ENCODE measurements at places on chromosomes 11 and 22. TPM values are rescaled to one million over a fixed set of nuclear protein-coding genes. Genes with fewer than 3 reads are reported as not detected.

Gene UPK3A
- total RNA-seq, result not detected

Gene TALDO1
- total RNA-seq, result 173 TPM

DNA sequence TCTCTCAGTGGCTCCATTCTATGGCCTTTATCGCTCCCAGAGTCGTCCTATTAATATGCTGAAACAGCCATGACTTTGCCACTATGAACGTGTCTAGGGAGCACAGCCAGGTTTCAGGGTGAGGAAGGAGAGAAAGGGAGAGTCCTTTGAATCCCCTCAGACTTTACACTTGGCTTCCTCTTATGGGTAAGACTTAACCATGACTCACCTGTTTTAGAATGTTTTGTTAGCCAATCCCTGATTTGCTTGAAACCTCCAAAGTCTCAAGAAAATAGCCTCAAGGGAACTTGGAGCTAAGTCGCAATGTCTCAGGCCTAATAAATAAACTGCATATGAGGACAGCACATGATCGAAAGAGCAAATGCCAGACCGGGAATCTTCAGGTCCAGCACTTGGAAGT lies 131.2 kb upstream of the RCN1 start:
- DNase-seq, result no peak

Gene TPH1
- total RNA-seq, result 0.07 TPM

- peak; percentile 50 for DNase-seq
These were observed 10.5 kb downstream of the TSKU start for GRCh38 chr11:76793391-76794291.

- no peak for DNase-seq
These were observed 6.3 kb downstream of the DRD4 start for GRCh38 chr11:643366-643765.

Gene MYOD1
- not detected for total RNA-seq

Gene SLC17A6
- total RNA-seq, result not detected

DNA sequence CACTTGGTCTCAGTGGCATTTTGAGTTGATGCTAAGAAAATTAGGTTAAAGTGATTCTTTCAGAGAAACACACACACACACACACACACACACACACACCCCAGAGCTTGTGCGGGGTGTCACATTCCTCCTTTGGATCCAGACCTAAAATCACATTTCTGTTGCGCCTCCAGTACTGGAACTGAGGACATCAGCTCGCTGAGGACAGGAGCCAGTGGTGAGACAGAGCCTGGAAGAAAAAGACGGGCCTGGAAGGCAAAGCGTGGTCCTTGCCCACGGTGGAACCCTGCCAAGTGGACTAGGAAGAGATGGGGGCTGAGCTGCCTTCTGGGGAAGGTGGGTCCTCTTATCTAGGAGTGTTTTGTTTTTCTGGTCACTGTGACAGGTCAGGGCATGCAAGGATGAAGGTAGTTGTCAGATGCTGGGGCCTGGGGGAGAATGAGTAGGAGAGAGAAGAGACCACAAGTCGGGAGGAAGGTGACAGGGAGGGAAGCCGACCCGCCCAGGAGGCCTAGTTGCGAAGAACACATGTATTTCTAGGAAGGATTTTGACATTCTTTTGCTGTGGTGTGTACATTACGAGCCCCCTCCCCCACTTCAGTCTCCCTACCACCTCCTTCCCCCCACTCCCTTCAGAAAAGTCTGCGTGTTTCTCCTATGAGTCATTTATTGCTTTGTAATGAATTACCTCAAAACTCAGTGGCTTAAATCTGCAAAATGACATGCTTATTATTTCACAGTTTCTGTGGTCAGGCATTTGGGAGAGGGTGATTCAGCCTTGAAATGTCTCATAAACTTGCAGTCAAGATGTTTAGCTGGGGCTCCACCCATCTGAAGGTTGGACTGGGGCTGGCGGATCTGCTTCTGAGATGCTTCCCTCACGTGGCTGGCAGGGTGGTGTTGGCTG lies 4.8 kb upstream of the ELFN2 start:
- no peak for DNase-seq

- DNase-seq, result no peak
These were observed 78.8 kb upstream of the TOP3B start for GRCh38 chr22:22061085-22062077.

GRCh38 chr11:43697679-43698078 lies 17.1 kb downstream of the HSD17B12 start:
- no peak for DNase-seq

DNA sequence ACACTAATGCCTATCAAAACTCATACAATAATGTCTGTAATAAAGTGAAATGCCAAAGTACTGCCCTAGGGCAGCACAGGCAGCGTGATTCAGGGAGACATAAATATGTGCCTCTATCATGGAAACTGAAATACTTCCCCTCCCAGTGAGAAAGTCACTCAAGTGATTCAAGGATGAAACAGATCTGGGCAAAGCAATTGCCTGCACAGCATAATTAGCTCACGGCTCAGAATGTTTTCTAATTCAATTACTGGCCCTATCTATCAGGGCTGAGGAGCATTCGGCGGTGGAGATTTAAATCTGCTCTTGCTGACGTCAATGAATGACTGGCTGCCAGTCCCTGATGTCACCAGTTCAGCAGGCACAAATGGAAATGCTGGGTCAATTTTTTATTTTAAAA lies 27.7 kb upstream of the PPP2R1B start:
- peak; percentile 49 for DNase-seq

Gene HPX
- total RNA-seq, result 4,263 TPM

GRCh38 chr11:94809251-94809650 lies 41.1 kb downstream of the AMOTL1 start:
- DNase-seq, result no peak

GRCh38 chr11:107549253-107549953 lies 16.1 kb downstream of the ALKBH8 start:
- no peak for DNase-seq

DNA sequence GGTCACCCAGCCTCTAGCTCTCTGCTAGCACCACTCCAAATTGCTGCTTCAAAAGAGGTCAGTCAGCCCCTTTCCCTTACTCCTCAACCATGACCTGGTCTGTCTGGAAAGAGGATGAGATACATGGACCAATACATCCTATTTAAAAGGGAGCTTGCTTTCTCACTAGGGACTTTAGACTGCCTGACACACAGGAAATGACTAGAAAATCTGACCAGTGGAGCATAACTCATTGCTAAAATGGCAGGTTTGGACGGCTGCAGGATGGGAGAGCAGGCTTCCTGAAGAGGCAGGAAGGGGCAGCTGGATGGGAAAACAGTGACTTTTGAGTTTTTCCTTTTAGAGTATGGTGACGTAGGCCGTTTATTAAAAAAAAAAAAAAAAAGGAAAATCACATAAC lies 25.3 kb downstream of the STIM1 start:
- DNase-seq, result no peak

DNA sequence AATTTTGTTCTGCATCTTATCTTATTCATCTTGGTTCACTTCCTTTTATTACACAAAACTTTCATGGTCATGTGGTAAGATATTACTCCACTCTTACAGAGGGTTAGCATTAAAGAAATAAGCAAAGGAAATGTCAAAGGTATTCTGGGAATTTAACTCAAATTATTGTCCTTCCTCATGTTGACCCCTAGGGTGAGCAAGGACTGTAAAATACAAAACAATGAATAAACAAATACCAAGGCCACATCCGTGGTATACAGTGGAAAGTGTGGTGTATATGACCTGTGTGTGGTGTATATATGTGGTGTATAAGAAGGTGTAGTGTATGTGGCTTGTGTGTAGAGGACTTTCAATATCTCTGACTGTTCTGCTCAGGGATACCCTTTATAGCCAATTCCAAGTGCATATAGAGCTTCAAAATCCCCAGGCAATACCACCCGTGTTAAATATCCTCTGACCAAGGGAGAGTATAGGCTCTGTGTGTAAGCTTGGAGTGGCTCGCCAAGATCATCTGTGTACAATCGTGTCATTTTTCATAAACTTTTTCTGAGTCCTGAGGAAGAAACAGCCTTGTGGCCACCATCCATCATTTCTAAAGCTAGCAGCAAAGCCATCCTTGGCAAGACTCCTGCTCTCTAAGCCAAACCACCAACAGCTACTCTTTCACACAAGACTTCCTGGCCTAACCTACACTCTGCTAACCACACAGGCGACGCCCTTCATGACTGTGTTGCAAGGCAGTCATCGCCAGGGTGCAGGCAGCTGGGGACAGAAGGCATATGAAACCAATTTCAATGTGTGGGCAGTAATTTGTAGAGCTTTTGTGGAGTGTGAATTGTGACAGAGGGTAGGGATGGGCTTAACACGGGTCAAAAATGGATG lies 548.0 kb downstream of the ETS1 start:
- DNase-seq, result no peak

GRCh38 chr22:23126165-23127054 lies 15.4 kb downstream of the RSPH14 start:
- peak; percentile 11 for DNase-seq

DNA sequence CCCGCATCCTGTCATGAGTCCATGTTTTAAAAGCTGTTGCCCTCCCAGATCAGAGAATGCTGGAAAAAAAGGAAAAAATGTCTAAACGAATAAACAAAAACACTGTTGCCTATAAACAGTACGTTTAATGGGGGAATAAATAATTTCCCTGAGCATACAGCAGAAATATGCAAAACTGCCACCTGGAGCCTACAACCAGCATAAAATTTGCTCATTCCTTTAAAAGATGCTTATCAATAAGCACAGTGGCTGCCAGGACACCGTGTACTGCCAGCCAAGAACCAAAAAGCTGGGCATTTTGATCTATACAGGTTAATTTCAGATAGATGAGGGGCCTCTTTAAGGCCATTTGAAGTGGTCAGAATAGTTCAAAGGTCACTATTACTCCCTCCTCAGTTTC lies 5.7 kb upstream of the CPT1A start:
- DNase-seq, result no peak

- peak; percentile 70 for DNase-seq
These were observed 185.3 kb upstream of the LARGE1 start for GRCh38 chr22:34105461-34106062.

DNA sequence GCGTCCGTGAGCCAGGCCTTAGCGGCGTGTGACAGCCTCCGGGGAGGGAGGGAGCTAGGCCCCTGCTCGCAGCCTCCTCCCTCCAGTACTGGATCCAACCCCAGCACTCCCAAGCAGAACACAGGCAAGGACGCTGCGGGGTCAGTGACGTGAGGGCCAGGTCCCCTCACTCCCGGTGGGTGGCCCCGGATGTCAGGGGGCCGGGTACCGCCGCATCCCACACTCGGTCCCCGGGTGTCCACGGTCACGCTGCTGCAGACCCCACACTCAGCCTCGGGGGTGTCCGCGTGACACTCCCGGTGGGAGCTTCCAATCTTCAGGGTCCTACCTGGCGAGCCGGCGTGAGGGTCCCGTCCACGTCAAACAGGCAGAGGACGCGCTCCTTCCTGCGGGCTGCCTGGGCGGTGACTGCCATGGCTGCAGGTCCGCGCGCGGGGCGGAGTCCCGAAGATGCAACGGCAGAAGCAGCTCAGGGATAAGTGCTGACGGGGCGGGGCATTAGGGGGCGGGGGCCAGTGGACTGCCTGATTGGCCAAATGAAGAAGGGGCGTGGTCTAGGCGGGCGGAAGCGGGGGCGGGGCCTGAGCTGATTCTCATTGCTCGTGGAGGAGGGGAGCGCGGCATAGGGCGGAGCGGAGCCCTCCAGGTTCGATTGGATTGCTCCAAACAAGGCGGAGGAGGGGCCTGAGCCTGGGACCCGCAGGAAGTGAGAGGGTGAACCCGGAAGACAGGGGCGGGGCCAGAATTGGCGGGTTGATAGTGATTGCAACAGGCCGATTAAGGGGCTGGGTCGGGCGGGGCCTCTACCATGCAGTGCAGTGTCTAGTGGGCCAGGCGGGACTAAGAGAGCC lies at the start of gene PMM1:
Gene PMM1, minus strand, starts transcription at position 450 of the 851 bp plus-strand sequence. Its CDS starts 35 bp downstream, at position 415.
- DNase-seq, result peak; percentile 100

Gene OR51I1
- total RNA-seq, result not detected

Gene PNPLA5
- total RNA-seq, result 2.8 TPM

Gene TMPRSS4
- total RNA-seq, result not detected

- no peak for DNase-seq
These were observed 58.7 kb downstream of the AHNAK start for GRCh38 chr11:62487738-62488551.

GRCh38 chr11:117808784-117809183 lies 11.8 kb upstream of the DSCAML1 start:
- no peak for DNase-seq

DNA sequence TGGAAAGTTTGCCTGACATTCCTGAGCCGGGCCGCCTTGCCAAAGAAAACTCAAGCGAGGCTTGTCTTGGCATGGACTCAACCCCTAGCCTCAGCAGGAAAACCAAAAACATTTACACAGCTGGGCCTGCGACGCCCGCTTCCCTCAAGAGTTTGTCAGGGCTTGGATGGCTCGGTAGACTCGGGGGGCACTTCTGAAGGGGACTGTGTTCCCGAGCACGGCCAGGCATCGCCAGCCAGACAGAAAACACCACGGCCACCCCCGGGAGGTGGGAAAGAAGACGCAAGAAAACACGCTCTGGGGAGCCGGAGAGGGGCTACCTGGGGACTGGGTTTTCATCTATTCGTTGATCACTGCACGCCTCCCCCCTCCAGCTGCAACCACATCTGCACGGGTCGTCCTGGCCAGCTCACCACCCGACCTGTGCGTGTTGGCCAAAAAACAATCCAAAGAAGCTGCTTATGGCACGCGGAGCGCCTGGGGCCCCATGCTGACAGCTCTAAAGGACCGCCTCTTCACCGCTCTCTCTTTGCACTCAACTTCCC lies 380.7 kb downstream of the MN1 start:
- peak; percentile 78 for DNase-seq

- no peak for DNase-seq
These were observed 44.4 kb upstream of the CLMP start for GRCh38 chr11:123239191-123240150.

Gene OOSP1
- total RNA-seq, result not detected

Gene OR5A1
- total RNA-seq, result not detected

GRCh38 chr22:48306284-48306683 lies 1521.4 kb downstream of the BRD1 start:
- DNase-seq, result no peak

DNA sequence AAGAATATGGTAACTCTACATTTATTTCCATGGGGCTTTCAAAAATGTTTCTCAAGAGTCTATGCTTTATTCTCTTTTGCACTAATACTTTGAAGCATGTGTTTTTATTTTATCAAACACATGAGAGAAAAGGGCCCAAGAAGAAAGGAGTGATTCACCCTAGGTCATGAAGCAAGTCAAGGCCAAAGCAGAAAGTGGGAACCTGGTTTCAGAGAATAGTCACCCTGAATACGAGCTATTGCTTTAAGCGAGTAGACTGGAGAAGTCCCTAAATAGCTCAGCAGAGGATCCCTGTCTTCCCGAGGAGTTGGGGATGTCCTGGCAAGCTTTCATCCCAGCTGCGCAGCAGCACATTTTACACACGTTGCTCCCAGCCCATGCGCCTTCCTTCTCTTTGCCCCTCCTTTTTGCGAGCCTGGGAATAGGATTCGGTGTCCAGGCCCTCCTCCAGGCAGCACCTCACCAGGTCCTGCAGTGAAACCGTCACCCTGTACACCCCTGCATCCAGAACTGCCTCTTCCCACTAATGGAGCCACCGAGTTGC lies 19.1 kb downstream of the MPEG1 start:
- DNase-seq, result no peak

GRCh38 chr22:40294696-40295095 lies 51.6 kb upstream of the ADSL start:
- DNase-seq, result no peak

GRCh38 chr11:120186774-120187591 lies 23.8 kb upstream of the OAF start:
- no peak for DNase-seq

All from right lobe of liver (tissue), 6 donors.